Mucosa of gallbladder (tissue), 1 donor: ENCODE measurements at places on chromosomes 6 and 20. TPM values are rescaled to one million over a fixed set of nuclear protein-coding genes. Genes with fewer than 3 reads are reported as not detected.

Gene OOEP
- 0.58 TPM for total RNA-seq

Gene PPARD
- total RNA-seq, result 27.9 TPM

Gene MOG
- total RNA-seq, result not detected

Gene CYP24A1
- total RNA-seq, result not detected

Gene ECT2L
- total RNA-seq, result 0.14 TPM

Gene BFSP1
- total RNA-seq, result 1.2 TPM

Gene TRIM40
- total RNA-seq, result not detected

Gene CST9L
- not detected for total RNA-seq

Gene RAB5IF
- total RNA-seq, result 109 TPM

Gene PTCRA
- total RNA-seq, result 0.37 TPM

Gene ADNP
- total RNA-seq, result 68.9 TPM

Gene DPPA5
- total RNA-seq, result not detected
